ENCODE measurements at places on chromosomes 5 and 9.

- DNase-seq = no peak
These were observed 1.2 kb upstream of the PCDHGA5 start for GRCh38 chr5:141362719-141363118.

DNA sequence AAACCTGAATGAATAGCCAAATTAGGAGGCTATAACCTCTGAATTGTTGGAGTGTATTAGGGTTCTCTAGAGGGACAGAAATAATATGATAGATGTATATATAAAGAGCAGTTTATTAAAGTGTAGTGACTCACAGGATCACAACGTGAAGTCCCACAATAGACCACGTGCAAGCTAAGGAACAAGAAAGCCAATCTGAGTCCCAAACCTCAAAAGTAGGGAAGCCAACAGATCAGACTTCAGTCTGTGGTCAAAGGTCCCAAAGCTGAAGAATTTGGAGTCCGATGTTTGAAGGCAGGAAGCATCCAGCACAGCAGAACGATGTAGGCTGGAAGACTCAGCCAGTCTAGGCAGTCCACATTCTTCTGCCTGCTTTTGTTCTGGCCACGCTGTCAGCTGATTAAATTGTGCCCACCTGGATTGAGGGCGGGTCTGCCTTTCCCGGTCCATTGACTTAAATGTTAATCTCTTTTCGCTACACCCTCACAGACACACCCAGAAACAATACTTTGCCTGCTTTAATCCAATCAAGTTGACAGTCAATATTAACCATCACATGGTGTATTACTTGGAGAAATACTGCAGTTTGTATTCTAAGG lies 550.6 kb downstream of the CDH10 start:
- DNase-seq = no peak

GRCh38 chr9:126533926-126534310 lies 79.8 kb upstream of the LMX1B start:
- no peak for DNase-seq

DNA sequence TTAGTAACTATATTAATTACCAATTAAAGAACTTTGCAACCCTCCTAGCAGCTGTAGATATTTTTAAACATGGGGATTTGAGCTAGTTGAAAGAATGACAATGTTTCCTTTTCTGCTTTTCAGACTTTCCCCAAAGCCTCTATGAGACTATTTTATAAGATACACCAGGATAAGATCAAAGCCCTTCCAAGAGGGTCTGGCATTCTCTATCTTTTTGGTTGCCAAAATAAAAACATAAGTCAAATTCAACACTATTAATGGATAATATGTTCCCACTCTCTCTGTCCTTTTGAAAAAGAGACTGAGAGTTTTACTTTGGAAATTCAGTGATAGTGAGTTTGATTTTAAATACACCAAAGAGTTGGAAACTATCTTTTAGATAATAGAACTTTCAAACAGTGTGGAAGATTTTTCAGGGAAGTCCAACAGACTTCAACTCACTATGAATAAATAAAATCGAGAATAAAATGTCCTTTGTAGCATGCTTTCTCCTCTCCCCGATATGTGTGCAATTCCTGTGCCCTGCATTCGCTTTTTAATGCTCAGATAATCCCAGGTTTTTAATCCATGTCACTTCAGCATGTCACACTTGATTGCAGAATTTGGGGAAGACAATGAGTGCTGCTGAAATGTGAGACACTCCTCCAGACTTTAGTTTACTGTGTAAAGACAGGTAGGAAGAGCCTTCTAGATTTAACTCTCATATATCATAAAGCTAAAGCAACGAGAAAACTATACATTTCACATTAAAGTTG lies 1095.7 kb upstream of the DMAC1 start:
- DNase-seq = no peak

- DNase-seq = no peak
These were observed 674 bp downstream of the TSPAN17 start for GRCh38 chr5:176647843-176648473.

GRCh38 chr9:124675261-124676158 lies 95.6 kb downstream of the NR6A1 start:
- no peak for DNase-seq

GRCh38 chr5:157761690-157762621 lies 18.4 kb downstream of the LSM11 start:
- DNase-seq = no peak

GRCh38 chr5:90632791-90633190 lies 74.2 kb downstream of the ADGRV1 start:
- DNase-seq = no peak

DNA sequence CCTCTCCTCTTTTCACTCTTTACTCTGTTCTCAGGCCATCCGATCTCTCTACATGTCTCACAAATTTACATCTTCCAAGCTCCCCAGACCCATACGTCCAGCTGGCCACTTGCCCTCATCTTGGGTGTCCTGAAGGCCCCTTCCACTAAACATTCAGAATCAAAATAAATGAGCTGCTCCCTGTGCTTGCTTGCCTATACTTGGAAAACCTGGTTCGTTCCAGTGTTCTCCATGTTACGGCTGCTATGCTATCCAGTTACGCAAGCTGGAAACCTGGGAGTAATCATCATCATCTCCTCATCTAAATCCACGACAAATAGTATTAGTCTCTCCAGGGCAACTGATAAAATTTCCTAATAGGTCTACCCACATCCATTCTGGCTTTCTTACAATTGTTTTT lies 165.0 kb upstream of the FBXL17 start:
- DNase-seq = no peak

- no peak for DNase-seq
These were observed 187.7 kb downstream of the ENC1 start for GRCh38 chr5:74452856-74453255.

DNA sequence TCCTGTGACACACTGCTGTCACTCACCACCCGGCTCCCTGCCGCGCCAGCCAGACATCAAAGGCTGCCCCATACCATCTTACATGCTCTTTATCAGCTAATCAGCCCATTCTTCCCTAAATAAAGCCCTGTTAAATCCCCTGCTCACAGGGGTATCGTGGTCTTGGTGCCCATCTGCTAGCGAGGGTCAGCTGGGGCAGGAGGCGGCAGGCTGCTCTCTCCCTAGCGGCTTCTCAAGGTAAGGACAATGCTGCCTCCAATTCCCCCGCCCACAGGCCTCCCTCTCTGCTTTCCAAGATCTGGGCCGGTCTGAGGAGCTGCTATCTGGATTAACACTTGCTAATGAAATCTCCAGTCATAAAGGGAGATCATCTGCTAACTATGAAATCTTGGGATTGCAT lies 26.8 kb downstream of the BARHL1 start:
- DNase-seq = no peak

DNA sequence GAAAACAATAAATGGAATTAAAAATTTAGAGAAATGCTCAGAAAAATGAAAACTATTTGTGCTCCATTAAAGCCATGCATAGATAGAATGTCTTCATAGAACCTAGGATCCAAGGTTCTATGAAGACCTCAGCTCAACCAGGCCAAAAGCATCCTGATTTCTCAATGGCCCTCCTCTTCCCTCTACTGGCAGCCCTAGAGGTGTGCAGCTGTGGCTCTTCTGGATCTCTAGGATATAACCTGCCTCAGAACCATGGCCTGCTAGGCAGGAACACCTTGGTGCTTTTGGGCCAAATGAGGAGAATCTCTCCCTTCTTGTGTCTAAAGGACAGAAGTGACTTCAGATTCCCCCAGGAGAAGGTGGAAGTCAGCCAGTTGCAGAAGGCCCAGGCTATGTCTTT lies 15.1 kb downstream of the IFNA1 start:
- no peak for DNase-seq

GRCh38 chr5:174045470-174046025 lies at the start of gene NSG2:
Gene NSG2, plus strand, starts transcription at chr5:174045706. Its CDS starts 1,050 bp downstream, at chr5:174046756.
- no peak for DNase-seq

- DNase-seq = no peak
These were observed 425.6 kb upstream of the BRINP1 start for GRCh38 chr9:119794836-119795235.

- no peak for DNase-seq
These were observed 39.6 kb downstream of the UBAP1 start for GRCh38 chr9:34218446-34218845.

GRCh38 chr9:131593936-131594665 lies 48.8 kb downstream of the PRRT1B start:
- no peak for DNase-seq

DNA sequence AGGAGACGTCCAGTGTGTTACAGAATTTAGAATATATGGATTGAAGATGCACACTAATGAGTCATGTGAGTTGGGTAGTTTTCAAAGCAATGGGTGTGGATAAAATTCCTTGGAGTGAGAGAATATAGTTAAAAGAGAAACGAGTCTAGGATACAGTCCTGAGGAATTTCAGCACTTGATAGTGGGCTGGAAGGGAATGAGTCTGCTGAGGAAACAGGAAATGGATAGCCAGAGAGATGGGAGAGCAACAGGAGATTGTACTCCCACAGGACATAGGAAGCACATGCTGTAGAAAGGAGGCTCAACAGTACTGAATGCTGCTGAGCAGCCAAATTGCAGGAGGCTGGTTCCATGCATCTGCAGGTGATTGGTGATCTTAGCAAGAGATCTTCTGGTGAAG lies 68.1 kb downstream of the FBN2 start:
- DNase-seq = no peak

DNA sequence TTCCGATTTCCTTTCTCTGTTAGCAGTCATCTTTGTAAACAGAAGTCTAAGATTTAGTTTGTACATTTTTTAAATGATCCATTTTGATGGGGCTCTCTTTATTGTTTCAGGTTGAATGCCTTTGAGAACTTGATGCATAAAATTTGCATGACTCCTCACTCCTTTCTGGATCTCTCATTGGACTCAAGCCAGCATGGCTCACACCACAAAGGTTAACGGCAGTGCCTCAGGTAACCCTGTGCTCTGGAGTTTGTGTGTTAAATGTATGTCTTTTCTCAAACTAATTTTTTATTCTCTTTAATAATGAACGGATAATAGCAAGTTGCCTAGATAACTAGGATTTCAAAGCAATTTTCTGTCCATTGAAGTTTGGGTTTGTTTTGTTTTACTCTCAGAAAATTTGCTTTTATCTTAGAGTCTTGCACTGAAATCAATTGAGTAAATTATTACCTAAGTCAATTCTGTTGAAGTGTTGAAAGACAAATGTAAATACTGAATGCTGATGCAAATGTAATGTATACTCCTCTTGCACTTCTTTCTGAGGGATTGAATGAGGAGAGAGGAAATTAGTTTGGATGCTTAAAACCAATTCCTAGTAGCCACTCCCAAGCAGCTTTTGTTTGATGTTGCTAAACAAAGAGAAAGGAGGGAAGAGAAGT lies 164.6 kb upstream of the DMRT1 start:
- DNase-seq = no peak

- no peak for DNase-seq
These were observed 48.5 kb downstream of the RNF180 start for GRCh38 chr5:64214132-64214531.

All from stimulated activated CD4-positive, alpha-beta T cell treated with anti-CD3 and anti-CD28 coated beads, Interleukin-1b, Interleukin-23, amount 100 ng/mL, for 1 hour (primary cell).